Activated T-cell treated with anti-CD3 and anti-CD28 coated beads for 48 hours (primary cell): ENCODE measurements at places on chromosomes 3 and 15.

DNA sequence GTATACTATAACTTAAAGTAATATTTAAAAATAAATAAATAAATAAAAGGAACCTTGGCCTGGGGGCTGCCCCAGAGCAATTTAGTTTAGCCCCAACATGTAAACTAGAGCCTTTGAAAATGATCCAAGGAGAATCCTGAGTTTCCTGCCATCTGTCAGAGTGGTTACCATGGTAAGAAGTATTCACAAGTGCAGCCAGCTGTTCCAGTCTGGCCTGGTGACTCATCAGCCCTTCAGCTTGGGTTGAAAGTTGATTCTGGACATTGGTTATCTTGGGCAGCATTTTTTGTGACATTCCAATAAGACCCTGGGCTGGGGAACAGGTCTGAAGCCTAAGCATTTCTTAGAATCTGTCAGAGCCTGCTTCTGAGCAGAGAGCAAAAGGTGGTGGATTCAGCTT is 72.7 kb upstream of the LRTM1 start:
- no peak for DNase-seq

- peak; percentile 71 for DNase-seq
Observed at GRCh38 chr3:9769426-9770275, at the start of gene CAMK1. Gene CAMK1 (minus strand): TSS chr3:9769947. CDS start chr3:9767749, 2,198 bp downstream.

DNA sequence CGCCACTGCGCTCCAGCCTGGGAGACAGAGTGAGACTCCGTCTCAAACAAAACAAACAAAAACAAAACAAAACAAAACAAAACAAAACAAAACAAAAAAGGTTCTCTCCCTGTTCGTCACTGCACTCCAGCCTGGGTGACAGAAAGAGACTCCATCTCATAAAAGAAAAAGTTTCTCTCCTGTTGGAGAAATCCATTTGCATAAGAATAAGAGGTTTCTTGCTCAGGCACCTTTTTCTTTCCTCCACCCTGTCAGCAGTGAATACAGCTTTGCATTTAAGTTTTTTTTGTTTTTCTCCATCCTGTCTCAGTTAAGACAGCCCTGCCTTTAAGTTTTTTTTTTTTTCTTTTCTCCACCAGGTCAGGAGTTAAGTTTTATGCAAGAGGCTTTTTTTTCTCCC is 109.5 kb downstream of the DPH6 start:
- DNase-seq: no peak

DNA sequence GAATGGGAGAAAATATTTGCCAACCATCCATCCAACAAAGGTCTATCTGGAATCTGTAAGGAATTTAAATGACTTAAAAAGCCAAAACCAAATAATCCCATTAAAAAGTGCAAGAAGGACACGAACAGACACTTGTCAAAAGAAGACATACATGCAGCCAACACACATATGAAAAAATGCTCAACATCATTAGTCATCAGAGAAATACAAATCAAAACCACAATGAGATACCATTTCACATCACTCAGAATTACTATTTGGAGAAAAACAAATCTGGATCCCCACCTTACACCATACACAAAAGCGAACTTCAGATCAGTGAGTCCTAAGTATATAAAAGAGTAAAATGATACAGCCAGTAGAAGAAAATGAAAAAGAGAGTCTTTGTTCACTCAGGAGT is 58.6 kb upstream of the MNS1 start:
- DNase-seq: no peak

DNA sequence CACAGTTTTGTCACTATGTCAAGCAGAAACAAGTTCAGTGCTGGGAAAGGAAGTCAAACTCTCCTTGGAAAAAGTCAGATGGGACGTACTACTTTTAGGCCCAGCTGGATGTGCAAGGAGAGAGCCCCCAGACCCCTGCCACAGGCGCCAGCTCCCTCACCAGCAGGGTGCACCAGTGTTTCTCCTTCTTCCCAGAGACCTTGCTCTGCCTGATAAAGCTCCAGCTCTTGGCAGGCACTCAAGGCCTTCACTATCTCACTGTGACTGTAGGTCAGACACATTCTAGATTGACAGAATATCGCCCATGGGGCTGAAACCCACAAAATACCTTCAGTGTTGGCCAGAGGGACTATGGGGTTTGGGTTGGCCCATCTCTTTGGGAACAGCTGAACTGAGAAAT is 54.8 kb upstream of the CHRNB4 start:
- DNase-seq: no peak

GRCh38 chr15:29050870-29051269 is 165.1 kb downstream of the APBA2 start:
- DNase-seq: no peak

- no peak for DNase-seq
Observed at GRCh38 chr3:81242871-81243270, 518.6 kb downstream of the GBE1 start.

- DNase-seq: no peak
Observed at GRCh38 chr3:38454884-38455638, 1.4 kb downstream of the ACVR2B start.

DNA sequence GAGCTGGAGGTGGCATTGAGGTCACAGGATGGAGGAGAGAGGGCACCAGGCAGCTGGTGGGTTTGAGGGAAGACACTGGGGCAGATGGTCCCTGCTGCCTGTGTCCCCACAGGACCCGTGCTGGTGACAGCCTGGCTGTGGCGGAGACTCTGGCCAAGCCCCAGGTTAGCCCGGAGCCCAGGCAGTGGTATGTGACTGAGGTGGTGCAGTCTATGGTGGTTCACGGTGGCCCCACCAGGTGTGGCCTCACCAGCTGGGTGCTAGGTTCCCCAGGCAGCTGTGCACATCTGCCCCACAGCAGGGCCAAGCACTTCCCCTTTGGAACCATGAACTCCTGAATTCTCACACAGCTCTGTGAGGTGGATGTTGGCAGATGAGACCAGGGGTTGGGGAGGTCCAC is 15.4 kb downstream of the PLXNA1 start:
- no peak for DNase-seq

- DNase-seq: no peak
Observed at GRCh38 chr15:94456226-94456625, 224.9 kb downstream of the MCTP2 start.

- peak; percentile 50 for DNase-seq
Observed at GRCh38 chr15:63473999-63474809, 30.2 kb upstream of the USP3 start.

DNA sequence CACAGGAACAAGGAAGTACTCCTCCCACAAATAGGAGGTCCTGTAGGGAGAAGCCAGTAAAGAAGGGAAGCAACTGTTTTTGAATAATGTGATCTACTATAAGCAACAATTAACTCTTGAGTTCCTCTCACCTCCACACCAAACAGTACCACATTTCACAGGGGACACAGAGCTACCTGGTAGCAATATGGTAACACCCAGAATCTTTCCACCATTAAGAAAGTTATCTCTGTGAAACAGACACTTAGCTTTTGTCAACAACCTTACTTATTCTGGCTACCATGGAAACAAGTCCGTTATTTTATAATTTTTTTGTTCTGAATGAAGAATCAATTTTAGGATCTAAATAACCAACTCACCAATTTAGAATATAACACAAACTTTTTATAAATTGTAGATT is 49.5 kb downstream of the TBL1XR1 start:
- DNase-seq: no peak

DNA sequence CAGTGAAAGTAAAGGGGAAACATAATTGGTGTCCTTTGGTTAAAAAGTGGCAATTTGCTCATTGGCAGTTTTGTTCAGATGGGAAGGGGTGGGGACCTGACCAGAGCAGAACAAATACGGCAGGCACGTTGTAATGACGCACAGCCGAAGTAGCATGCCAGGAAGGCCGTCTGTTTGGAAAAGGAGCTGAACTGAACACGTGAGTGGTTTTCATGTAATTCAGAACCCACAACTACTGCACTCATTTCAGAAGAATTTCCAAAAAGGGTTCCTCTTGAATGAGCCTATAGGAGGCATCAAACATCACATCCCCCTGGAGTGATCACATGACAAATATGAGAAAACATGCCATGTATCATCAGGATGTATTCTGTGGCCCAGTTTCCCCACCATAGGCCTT is 42.9 kb upstream of the LMCD1 start:
- DNase-seq: no peak

DNA sequence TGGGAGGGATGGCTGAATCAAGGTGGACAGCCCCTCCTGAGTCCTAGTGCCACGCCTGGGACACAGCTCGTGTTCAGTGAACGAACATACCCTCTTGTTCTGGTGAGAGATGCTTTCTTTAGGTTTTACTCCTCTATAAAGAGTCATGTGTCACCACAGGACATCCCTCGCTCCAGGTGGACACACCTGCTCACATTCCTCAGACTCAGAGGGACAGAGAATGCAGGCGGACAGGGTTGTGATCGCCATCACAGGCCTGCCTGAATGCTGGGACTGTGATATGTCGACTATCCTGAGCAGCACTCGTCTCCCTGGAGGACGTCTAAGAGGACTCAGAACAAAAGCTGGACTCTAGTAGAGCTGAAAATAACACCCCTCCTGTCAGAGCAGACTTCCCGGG is 96.4 kb upstream of the SNRPA1 start:
- no peak for DNase-seq

GRCh38 chr3:164360078-164360578 is 718.2 kb downstream of the SI start:
- no peak for DNase-seq

DNA sequence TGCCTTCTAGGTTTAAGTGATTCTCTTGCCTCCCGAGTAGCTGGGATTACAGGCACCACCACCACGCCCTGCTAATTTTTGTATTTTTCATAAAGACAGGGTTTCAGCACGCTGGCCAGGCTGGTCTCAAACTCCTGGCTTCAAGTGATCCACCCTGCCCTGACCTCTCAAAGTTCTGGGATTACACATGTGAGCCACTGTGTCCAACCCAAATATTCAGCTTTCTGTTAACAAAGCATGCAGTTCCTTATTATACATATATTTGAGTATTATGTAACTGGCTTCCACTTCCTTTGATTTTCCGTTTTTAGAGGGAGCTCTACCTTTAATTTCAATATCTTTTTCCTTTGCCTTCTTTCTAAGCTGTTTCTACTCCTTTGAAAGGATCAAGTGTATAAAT is 26.1 kb downstream of the TSC22D2 start:
- DNase-seq: no peak

DNA sequence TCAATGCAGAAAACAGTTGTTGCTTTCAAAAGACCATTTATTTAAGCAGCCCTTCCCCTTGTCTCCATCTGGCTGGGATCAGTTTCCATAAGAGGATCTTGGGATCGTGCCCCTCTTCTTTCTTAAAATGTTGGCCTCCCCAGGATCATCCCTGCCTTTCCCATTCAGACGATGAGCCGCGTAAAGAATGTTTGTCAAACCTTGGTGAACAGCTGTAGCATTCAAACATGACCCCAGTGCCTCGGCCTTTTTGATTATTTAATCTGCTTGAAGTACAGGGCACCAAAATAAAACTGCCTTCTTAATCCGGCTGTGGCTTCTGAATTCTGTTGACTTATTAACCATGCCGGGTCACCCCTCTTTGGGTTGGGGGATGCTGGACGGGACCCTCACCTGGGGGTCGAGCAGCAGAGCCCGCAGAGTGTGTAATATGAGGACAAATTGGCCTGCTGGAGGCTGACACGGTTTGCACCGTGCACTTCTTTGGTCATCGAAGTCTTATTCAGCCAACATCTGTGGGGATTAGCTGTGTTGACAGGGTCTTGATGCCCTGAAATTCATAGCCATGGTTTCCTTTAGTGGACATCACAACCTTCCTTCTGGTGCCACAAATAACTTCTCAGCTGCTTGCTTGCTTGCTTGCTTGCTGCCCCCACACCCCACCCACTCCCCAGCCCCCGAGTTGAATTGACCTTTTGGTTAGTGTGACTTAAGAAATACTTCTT is at the start of gene LRTM1:
TSS of gene LRTM1 (minus strand) at position 14 of the 725 bp plus-strand sequence. CDS start 148 bp downstream, outside the sequence.
- DNase-seq: no peak

DNA sequence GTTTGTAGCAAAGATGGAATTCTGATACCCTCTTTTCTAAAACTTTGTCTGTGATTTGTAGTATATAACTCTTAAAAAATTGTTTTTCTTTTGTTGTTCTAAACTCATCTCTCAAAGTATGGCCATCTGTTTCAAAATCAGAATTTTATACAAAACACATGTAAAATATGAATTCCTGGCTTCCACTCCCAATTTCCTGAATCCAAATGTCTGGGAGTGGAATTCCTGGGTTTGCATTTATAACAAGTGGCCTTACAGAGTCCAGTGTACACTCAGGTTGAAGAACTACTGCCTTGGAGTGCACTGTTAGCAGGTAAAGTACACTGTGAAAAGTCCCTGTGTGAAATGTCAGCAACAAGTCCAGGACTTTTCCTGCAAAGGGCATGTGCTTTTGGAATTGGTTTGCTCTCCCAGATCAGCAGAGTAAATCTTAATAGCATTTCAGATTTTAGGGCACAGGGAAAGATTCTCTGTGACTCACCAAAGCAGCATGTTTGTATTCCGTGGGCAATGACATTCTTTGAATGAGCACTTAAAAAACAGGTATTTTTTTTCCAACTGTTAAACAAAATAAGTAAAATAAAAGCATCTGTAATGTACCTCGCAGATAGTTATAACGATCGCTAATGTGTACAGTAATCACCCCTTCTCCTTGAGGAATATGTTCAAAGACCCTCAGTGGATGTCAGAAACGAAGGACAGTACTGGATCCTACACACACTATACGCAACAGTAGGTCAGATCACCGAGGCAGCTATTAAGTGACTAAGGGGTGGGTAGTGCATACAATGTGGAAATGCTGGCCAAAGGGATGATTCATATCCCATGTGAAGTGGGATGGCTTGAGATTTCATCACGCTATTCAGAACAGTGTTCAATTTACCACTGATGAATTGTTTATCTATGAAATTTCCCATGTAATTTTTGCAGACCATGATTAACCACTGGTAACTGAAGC is 2.0 kb upstream of the CLDN16 start:
- DNase-seq: no peak

DNA sequence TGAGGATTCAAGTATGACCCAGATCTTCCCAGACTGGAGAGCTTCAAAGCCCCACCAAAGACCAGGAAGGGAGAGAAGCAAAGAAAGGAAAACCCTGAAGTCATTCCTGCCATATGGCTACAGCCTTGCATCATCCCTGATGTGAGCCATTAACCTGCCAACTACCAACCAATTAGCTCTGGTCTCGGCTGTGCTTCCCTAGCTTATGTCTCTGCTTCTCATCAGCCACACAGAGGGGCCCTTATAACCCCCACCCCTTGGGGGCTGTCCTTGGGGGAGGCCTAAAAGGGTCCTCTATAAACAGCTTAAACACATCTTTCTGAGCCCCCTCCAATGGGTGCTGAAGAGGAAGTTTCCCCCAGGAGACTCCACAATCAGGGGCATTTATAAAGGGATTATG is 52.8 kb downstream of the NOX5 start:
- DNase-seq: no peak

- DNase-seq: no peak
Observed at GRCh38 chr3:150022381-150023238, 51.9 kb upstream of the PFN2 start.

- no peak for DNase-seq
Observed at GRCh38 chr3:12724794-12725193, 34.3 kb downstream of the TMEM40 start.

- DNase-seq: no peak
Observed at GRCh38 chr3:141992512-141992911, 116.1 kb downstream of the ATP1B3 start.

GRCh38 chr3:106059953-106060517 is 191.2 kb upstream of the CBLB start:
- no peak for DNase-seq
